HT1080 (cell line): ENCODE measurements at places on chromosomes 12 and 14. TPM values are rescaled to one million over a fixed set of nuclear protein-coding genes. Genes with fewer than 3 reads are reported as not detected.

DNA sequence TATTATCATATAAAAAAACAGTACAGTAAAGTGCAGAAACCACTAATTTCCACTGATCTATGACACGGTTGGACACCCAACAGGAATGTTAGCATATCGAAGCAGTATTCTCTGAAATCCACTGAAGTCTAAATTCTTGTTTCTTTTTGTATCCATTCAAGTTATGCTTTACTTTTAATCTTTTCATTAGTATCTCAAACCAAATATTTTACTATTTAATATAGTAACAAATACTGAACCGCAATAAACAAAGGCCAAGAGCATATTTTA lies 41.1 kb downstream of the ATXN2 start:
- no peak for DNase-seq

DNA sequence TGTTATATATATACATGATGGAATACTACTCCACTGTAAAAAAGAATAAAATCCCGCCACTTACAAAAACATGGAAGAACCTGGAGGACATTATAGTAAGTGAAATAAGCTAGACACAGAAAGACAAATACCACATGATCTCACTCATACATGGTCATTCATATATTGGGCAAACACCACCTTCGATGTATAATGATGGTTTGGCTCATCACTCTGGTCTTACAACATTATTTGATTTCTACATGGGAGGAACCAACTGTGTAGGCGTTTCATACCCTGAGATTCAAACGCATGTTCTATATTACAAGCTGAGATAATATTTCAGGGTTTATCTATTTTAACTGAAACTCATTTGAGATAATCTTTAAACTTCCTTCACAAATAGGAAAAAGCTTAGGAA lies 48.3 kb downstream of the ABCD2 start:
- no peak for DNase-seq

GRCh38 chr14:38121320-38122020 lies 86.2 kb upstream of the SSTR1 start:
- no peak for DNase-seq

DNA sequence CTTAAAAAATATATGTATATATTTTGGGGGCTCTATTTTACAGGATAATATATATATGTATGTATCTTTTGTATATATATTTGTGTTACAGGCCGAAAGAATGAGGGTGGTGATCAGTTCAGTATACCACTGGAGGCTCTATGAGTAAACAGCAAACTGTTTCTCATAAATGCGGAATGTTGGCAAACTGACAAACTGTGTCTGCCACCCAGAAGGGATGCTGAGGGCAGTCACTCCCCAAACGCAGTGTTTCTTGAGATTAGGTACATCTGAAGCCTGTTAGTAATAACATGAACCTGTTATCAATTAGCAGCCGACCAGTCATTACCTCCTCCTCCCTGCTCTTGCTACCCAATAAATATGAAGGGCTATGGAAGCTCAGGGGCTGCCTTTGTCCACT lies 20.8 kb downstream of the TNFAIP2 start:
- DNase-seq, result no peak

DNA sequence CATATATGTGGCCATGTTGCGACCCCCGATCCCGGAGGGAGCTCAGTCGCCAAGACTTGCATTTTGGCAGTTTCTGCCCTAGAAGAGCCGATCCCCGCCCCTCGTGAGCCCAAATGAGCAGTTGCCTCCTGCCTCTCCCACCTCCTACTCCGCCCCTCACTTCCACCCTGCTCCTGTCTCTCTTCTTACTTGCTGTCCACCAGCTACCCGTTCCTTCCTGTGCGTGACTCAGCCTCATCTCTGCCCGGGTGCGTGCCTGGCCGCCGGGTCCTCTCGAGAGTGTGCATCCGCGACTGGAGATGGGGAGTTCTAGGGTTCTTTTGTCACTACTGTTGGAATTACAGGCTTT lies 585 bp downstream of the GPATCH2L start:
- peak; percentile 86 for DNase-seq

PLD4 gene
- 0.02 and 0.10 TPM in 2 replicates for total RNA-seq

KCNH5 gene
- 1.0 and 3.0 TPM in 2 replicates for total RNA-seq

CLEC2B gene
- total RNA-seq, result 0.19 and 0.60 TPM in 2 replicates

SOX5 gene
- total RNA-seq, result 0.05 and 0.20 TPM in 2 replicates

SPIC gene
- not detected in 2 replicates for total RNA-seq

ATL1 gene
- 0.48 and 0.70 TPM in 2 replicates for total RNA-seq
